ENCODE measurements at places on chromosomes 7 and 10.

DNA sequence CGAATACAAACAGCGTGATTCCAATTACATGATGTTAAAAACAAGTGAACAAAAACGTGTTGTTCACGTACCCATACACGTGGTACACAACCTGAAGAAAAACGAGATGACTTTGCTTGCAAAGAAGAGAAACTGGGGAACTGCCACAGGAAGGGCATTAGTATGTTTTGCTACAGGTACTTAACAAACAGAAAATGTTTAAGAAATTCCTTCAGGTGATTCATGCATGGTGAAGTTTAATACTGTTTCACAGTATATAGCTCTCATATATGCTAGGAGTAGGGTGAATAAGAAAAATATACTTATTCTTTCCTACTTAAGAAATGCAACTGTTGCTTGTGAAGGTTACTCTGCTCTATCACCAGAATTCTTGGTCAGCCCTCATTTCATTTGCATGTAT, 9.8 kb downstream of the SEC61G start:
- no peak for DNase-seq

DNA sequence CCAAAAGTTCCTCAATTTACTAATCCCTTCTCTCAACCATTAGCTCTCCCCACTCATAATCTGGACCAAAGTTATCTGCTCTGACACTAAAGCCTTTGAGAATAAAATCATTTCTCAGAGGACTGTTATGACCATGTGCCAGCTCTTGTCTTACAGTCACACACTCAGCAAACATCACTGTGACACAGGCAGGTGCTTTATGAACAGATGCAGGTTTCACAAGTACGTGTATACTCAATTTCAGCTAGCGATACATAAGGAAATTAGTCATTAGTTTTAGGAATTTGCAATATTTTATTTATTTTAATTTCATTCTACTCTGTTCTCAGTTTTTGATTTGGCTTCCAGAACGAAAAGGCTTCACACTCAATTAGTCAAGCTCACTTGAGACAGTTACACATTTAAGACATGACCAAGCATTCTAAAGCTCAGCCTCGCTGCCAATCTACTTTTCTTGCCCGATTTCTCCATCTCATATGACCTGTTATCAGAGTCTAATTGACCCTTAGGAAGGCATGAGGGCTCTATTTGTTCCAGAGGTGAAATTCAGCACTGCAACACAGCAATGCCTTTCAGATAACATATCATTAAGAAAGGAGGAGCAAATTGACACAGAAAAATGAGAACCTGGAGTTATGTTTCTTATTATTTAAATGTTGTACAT, 76.8 kb downstream of the TFEC start:
- DNase-seq = no peak

- no peak for DNase-seq
Observed at GRCh38 chr10:104546336-104546735, 94.8 kb upstream of the SORCS3 start.

DNA sequence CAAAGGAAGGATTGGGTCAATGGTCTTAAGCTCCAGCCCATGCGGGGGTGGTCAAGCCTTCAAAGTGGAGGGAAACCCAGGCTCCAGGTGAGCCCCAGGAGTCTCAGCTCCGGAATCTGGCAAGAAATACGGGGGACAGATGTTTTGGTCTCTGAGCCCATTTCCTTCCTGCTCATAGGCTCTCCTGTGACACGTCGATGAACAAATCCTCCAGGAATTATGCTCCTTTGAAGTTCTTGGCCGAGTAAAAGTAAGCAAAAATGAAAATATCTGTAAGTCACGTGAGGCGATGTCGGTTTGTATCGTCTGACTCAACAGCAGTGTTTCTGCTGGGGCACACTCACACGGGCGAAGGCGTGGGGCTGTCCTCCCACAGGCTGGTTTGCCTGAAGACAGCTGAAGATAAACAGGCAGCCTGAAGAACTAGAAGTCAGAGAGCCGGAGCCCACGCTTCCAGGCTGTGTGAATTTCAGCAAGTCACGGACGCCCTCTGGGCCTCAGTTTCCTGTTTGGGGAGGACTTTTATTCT, 52.6 kb upstream of the SMNDC1 start:
- DNase-seq = no peak

- no peak for DNase-seq
Observed at GRCh38 chr7:115034515-115034914, 112.6 kb downstream of the MDFIC start.

DNA sequence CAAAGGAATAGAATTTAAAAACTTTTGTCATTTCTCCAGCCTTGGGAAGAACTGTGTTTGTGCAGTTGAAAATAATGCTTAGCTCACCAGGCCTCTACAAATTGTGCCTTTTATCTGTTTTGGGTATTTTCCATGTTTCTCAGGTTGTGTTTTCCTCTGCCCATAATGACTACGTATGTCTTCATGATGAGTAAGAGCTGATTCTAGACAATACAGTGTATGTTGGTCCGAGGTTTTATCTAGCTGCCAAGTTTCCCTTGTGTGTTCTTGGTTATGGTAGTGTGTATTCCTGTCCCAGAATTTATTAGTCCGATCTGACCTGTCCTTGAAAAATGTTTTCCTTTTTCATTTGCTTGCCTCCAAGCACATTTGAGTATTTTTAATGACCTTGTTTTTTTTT, 83.7 kb upstream of the GLCCI1 start:
- DNase-seq = no peak

DNA sequence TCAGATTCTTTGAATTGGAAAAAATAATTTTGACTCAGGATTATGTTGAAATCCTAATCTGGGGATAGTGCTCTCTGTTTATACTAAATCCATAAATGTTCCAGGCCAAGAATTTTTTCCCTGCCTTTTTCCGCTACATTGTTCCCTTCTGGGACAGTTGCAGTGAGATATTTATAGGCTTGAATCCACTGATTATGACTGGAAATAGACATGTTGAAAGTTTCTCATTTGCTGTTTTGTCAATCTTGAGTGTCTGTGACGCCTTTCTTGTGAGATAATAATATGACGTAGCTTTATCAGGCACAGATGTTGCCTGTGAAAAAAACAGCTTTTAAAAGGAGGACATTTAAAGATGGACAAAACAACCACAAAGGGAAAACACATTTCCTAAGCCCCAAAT, 155.9 kb downstream of the ARID5B start:
- DNase-seq = no peak

DNA sequence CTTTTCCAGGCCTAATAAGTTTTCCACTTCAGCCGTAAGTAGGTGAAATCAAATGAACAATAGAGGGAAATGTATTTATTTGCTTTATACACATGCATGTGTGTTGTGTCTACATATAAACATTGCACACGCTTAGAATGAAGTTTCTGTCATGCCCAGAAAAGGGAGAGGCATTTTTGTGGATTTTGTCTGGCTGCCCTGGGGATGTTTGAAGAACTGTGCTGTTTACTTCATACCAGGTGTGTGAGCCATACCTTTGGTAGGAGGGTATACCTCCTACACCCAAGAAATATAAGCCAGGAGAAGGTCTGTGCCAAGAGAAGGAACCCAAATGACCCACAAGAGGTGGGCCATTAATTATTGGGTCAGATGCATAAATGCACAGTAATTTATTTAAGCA, 12.8 kb downstream of the GATAD1 start:
- DNase-seq = no peak

DNA sequence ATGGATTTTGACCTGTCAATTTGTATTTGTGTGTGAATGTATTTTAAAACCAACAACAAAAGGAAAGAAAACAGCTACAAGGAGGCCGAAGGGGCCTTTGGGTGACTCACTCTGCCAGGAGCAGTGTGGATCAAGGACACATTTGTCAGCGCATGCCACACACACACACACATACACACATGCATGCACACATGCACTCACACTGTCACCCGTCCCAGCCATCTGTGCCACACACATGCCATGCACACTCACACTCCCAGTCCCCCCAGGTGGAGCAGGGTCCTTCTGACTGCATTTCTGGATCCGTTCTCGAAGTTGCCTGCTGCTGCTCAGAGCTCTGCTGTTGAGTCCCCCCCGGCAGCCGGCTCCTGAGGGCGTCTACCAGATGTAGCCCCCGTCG, 26.0 kb downstream of the SPOCK2 start:
- no peak for DNase-seq

- peak; percentile 60 for DNase-seq
Observed at GRCh38 chr10:101000915-101001658, 1.5 kb downstream of the LZTS2 start.

DNA sequence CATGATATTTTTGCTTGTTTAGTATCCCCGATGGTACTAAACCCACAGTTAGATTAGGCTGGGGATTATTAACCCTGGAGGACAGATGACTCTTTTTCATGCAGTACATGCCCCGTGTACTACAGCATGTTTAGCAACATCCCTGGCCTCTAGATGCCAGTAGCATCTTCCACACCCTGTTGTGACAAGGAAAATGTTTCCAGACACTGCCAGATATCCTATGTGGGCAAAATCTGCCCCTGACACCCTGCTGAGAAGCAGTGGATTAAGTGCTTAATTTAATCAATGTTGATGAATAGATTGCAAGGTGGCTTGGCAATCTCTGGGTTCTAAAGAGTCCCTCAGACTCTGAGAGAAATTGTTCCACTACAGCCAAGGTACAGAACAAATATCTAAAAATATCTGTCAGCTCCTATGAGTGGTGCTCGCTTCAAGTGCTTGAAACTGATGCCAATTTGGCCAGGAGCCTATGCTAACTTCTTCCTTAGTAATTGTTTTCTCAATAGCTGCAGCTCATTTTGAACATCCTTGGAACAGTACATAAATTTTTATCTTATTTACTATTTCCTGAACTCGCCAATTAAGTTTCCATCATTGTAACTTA, 247.0 kb downstream of the SORCS1 start:
- DNase-seq = no peak

Measured in hippocampal formation (tissue), 2 donors.